ENCODE measurements at places on chromosomes 3 and 15. TPM values are rescaled to one million over a fixed set of nuclear protein-coding genes. Genes with fewer than 3 reads are reported as not detected.

TICRR gene
- 10.1 TPM for total RNA-seq

SLC24A5 gene
- not detected for total RNA-seq

IQCH gene
- 1.0 TPM for total RNA-seq

CTNNB1 gene
- total RNA-seq = 219 TPM

THBS1 gene
- total RNA-seq = 64.6 TPM

GP5 gene
- total RNA-seq = 0.02 TPM

IGSF10 gene
- total RNA-seq = 0.34 TPM

PLCH1 gene
- 0.83 TPM for total RNA-seq

CKMT1B gene
- total RNA-seq = 4.3 TPM

GATM gene
- 2.8 TPM for total RNA-seq

COL7A1 gene
- 170 TPM for total RNA-seq

FAM107A gene
- 0.46 TPM for total RNA-seq

TTLL13 gene
- 0.09 TPM for total RNA-seq

LTK gene
- total RNA-seq = 0.06 TPM

TM4SF4 gene
- 35.9 TPM for total RNA-seq

SNURF gene
- 4.2 TPM for total RNA-seq

NOP10 gene
- 491 TPM for total RNA-seq

GHSR gene
- not detected for total RNA-seq

GPR15 gene
- not detected for total RNA-seq

NTRK3 gene
- 23.2 TPM for total RNA-seq

C3orf70 gene
- 0.16 TPM for total RNA-seq

KLHL40 gene
- total RNA-seq = not detected

ZDHHC23 gene
- total RNA-seq = 3.2 TPM

PEX5L gene
- not detected for total RNA-seq
